Activated CD8-positive, alpha-beta memory T cell treated with anti-CD3 and anti-CD28 coated beads for 1 hour (primary cell): ENCODE measurements at places on chromosomes 12 and 14.
A peak's percentile ranks its signal among the peaks of the same experiment; 100 is the strongest.

DNA sequence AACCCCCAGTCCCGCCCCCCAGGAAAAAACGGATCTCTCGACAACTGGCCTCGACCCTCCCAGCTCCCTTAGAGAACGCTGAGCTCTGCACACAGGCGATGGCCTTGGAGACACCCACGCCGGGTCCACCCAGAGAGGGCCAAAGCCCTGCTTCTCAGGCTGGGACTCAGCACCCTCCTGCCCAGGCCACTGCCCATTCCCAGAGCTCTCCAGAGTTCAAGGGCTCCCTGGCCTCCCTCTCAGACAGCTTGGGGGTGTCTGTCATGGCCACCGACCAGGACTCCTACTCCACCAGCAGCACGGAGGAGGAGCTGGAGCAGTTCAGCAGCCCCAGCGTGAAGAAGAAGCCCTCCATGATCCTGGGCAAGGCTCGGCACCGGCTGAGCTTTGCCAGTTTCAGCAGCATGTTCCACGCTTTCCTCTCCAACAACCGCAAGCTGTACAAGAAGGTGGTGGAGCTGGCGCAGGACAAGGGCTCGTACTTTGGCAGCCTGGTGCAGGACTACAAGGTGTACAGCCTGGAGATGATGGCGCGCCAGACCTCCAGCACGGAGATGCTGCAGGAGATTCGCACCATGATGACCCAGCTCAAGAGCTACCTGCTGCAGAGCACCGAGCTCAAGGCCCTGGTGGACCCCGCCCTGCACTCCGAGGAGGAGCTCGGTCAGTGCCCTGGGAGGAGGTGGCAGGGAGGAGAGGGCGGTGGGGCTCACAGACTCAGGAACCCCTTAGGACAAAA, 95.8 kb downstream of the LGMN start:
- no peak for DNase-seq

GRCh38 chr14:67186789-67187584, 2.3 kb upstream of the GARIN2 start:
- no peak for DNase-seq

GRCh38 chr14:101586531-101587430, 25.5 kb downstream of the DIO3 start:
- DNase-seq: no peak

- DNase-seq: no peak
Observed at GRCh38 chr14:23442721-23443356, 7.4 kb upstream of the MYH7 start.

- DNase-seq: no peak
Observed at GRCh38 chr12:50517421-50518048, 12.8 kb downstream of the DIP2B start.

DNA sequence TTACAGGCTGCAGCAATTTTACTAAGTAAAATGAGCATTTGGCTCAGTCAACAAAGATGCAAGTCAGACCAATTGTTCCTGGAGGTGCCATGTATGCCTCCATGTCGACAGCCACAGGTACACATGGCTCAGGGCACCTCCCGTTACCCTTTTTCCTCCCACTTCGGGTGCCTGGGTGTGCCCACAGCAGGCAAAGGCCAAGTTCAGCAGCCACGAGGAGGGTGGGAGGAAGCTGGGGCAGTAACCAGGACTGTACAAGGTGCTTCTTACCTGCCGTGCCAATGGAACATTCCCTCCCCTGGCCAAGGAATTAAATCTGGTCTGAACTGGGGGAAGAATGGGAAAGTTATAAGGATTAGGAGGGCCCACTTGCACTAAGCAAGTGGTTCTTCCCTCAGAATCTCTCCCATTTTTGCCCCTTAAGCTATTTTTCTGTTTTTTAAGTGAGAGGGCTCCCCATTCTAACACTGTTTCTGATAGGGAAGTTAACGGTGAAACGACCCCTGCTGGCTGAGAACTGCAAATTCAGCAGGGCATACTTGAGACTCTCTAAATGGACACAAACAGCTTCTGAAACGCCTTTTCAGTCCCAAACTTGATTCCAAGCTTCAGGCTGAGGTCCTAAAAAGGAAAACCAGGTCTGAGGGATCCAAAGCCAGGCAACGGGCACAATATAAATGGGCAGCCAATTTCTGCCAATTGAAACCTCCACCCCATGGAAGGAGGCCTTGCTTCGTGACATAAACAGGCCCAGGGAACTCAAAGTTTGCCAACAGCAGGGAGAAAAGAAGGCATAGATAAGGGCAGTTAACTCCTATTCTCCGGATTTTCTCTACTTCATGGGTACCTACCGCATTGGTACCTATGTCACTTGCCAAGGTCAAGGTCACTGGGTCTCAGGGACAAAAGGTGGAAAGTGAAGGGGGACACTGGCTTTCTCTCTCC, 24.8 kb downstream of the CLECL1 start:
- peak; percentile 45 for DNase-seq

GRCh38 chr14:51328772-51329353, 88.8 kb downstream of the TMX1 start:
- DNase-seq: no peak

DNA sequence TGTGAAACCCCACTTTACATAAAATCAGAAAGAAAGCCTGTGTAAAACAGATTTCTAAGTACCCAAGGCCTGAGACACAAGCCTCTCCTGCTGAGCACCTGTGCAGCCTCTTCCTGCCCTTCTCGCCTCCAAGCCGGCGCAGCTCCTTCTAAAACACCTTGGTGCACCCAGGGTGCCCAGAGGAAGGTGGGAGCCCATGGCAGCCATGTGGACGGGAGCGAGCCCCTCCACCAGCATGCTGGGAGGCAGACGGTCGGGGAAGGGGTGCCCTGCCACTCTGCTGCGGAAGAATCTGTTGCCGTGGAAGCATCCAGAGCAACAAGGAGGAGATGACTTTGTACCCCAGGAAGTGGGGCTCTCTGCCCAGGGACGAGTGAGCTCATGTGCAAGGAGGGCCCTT, 103.1 kb upstream of the C14orf180 start:
- no peak for DNase-seq

- no peak for DNase-seq
Observed at GRCh38 chr12:68776976-68777610, 30.9 kb upstream of the MDM2 start.

DNA sequence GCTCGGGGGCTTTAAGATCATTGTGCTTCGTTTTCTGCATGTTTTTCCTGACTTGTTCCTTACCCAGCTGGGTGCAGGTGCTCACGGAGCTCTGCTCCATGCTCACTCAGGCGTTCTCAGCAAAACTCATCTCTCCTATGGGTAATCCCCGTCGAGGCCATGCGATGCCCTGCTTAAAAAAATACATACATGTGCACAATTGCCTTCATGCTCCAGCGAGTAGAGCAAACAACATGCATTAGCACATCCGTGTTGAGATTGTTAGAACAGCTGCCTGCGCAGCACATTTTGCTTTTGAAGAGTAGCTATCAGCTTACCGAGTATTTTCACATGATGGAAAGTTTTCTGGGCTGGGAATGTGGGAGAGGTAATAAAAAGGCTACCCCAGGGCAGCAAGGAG, 16.2 kb downstream of the AACS start:
- no peak for DNase-seq

DNA sequence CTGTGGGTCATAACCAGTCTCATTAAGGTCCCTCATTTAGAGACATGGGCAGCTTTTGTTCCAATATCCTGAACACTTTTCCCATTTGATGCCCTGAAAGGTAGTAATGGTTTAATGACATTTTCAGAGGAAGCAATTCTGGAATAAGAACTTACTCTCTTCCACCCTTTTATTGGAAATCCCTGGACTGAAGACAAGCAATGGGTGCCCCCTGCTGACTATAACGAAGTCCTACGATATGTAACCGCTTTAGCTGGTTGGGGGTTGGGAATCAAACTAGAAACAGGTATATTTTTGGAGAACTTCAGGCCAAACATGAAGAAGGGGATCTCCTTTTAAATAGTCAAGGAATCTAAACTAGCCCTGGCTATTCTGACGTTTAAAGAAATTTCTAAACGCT, 20.5 kb downstream of the SARNP start:
- DNase-seq: no peak

GRCh38 chr12:121911824-121912585, 6.4 kb upstream of the CFAP251 start:
- no peak for DNase-seq

DNA sequence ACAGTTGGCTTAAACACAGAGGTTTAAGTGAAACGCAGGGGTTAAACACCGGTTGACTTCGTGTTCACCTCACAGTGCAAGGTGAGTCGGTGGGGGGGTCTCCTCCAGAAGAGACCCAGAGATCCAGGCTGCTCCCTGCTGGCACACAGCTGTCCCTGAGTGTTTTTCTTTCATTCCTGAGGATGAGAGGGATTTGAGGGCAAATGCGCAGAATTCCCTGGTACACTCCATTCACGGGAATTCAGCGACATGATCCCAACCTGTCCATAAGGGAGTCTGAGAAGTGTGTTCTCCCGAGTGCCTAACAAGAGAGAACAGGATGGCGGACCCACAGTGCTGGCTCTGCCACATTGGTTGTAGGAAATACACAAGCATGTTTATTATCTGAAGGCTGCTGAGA, 107.2 kb upstream of the ESRRB start:
- DNase-seq: no peak

GRCh38 chr14:98564006-98564405, 708.0 kb downstream of the BCL11B start:
- no peak for DNase-seq

GRCh38 chr12:109513977-109514376, 36.5 kb downstream of the UBE3B start:
- DNase-seq: no peak

DNA sequence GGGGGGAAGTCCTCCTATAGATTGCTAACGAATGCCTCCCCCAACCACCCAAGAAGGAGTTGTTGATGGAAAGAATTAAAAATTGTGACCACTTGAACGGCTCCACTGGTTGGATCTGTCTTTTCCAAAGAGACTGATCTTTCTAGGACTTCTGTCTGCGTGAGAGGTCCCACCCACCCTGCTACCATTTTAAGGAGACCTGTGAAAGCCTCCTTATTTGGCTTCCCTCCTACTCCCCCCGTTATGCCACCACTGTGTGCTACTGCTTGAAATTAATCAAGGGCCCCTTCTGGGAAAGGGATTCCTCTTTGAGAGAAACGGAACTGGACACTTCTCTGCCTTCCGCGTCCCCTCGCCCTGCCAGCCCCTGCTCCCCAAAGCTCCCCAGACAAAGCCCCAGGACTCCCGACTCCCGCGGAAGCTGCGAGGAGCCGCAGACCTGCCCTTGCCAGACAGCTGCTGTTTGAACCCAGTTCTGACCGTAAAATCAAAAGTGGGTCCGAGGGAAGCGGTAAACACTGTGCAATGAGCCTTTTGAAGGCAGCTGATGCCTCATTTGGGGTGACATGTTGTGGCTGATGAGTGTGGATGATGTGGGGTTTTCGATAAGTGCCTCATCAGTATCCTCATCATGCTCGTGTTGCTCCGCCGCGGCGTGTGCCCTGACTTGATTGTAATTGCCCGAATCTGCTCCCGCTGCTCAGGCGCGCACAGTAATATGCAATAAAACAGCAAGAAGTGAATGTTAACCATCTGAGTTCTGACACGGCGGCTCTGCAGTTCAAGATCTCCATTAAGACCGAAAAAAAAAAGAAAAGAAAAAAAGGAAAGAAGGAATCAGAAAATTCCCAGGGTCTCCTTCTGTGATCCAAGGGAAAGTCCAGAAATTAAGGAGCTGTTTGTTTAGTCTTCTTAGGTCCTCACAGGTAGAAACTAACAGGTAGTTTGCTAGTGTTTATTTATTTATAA, 48.2 kb downstream of the MBIP start:
- no peak for DNase-seq

DNA sequence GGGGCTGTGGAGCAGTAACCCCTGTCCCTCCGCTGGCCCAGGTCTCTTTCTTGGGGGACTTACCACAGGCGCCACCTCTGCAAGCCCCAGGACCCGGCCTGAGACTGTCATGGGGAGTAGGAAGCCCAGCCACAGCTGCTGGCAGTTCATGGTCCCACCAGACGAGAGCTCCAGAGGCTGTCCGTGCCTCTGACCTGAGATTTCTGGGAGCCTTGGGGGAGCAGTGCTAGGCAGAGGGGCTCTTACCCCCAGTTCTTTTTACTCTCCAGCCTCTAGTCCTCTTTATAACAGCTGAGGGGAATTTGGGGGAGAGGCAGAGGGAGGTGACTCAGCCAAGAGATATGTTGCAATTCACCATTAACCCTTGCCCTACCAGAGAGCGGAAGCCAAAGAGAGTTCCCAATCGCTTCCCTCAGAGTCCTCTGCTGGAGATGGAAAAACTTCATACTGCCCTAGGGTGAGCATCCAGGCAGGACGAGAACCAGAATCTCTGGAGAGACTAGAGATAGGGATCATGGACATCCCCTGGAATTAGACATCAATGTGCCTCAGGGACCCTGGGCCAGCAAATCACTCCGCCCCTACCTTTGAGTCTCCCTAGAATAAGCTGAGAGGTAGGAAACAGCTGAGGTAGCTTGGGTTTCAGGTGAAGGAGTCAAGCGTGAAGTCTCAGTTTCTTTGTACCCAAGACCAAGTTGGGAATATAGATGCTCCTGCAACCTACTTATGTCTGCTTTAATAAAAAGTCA, at the start of gene MMP19:
Gene MMP19 (minus strand): TSS at position 256 of the 749 bp plus-strand sequence. CDS start 106 bp downstream, at position 150.
- DNase-seq: no peak

DNA sequence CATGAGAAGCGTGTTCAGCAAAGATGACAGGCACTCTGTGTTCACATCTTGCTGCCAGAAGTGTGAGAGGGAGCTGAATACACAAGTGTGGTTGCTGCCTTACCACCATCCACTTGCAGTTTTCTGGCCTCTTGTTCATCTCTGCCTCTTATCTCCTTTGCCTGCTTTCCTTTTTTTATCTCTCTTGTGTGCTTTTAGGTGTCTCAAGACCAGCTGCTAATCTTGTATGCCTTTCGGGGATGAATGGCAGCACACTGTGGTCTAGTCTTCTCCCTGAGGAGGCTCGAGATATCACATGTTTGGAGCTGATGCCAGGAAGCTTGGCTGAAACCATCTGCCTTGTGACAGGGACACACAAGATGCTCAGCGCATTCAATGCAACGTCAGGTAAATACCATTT, 17.2 kb downstream of the FAM234B start:
- DNase-seq: no peak

- DNase-seq: no peak
Observed at GRCh38 chr12:26939953-26940352, 1.7 kb downstream of the FGFR1OP2 start.

DNA sequence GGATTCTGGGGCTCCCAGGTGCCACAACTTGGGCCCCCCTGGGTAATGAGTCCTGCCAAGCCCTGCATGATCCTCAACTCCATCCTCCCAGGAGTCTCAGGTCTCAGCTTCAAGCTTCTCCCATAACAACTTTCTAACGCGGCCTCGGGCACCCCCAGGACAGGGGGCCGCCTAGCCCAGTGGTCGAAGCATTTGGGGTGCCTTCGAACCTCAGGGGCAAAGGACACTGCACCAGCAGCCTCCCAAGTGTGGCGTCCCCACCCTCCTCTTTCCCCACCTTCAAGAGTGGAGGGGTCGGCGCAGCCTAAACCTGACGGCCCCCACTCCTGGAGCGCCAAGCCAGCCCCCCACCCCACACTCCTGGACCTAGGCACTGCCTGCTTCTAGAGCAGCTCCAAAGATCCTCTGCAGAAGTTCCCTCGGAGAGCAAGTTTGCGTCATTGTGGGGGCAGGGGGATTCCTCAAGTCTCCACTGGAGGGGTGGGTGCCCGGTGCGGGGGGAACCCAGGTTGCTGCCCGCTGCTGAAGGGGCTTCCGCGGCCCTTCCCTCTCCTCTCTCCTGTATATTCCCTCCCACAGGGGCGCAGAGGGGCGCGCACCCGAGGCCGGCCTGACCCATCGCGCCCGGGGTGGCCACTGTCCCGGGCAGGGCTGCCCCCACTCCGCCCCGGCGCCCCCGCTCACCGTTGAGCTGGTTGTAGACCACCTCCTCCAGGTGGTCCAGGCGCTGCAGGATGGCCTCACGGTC, 933 bp downstream of the GALNT9 start:
- no peak for DNase-seq
